ENCODE measurements at places on chromosomes 7 and 10. TPM values are rescaled to one million over a fixed set of nuclear protein-coding genes. Genes with fewer than 3 reads are reported as not detected.
A peak's percentile ranks its signal among the peaks of the same experiment; 100 is the strongest.

GRCh38 chr7:17109020-17109419 is 189.4 kb upstream of the AHR start:
- peak; percentile 77 for DNase-seq

GRCh38 chr7:95636140-95636940 is 40.0 kb upstream of the PDK4 start:
- DNase-seq, result no peak

FFAR4 gene
- total RNA-seq, result not detected

GIMAP7 gene
- total RNA-seq, result not detected

GRCh38 chr7:66415659-66416265 is 210.6 kb downstream of the TPST1 start:
- DNase-seq, result no peak

GRCh38 chr10:48455392-48456151 is 149.1 kb downstream of the MAPK8 start:
- DNase-seq, result no peak

C7orf33 gene
- not detected for total RNA-seq

AFAP1L2 gene
- total RNA-seq, result 8.5 TPM

OR6V1 gene
- total RNA-seq, result not detected

EGFR gene
- total RNA-seq, result 371 TPM

DNA sequence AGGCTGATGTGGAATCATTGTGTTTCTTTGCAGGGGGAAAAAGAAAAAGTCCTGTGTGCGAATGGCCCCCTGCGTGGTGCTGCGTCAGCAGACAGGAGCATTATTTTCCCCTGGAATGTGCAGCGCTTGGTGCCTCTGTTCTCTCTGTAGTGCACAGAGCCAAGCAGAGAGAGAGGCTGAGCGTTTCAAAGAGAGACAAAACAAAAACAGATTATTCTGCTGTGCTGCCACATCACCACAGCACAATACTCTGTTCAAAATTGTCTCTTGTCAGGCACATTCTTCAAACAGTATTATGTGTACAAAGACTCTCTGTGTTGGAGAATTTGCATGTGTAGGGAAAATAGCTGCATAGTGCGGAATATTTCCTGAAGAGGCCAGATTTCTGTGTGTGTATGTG is 609.0 kb downstream of the SDK1 start:
- DNase-seq, result no peak

GRCh38 chr7:102917436-102918353 is 4.9 kb downstream of the LRRC17 start:
- peak; percentile 8 for DNase-seq

- DNase-seq, result no peak
These were observed 202.6 kb downstream of the GALNT17 start for GRCh38 chr7:71334541-71334940.

BAMBI gene
- 21.2 TPM for total RNA-seq

DNA sequence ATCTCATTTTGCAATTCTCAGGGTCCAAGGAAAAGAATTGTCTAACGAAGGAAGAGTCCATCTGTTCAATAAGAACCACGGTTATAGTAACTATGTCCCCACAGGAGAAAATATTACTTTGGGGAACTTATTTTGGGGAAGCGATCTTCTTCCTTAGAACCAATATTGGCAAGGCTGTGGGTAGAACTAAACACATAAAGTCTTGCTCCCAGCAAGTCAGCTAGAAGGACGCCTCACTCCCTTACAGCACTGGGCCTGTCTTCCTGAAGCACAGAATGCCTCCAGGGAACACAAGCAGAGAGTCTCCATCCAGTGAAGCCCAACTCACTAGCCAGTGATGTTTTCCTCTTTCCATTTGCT is 30.2 kb downstream of the C10orf71 start:
- DNase-seq, result no peak

ECHDC3 gene
- total RNA-seq, result 21.7 TPM

DNA sequence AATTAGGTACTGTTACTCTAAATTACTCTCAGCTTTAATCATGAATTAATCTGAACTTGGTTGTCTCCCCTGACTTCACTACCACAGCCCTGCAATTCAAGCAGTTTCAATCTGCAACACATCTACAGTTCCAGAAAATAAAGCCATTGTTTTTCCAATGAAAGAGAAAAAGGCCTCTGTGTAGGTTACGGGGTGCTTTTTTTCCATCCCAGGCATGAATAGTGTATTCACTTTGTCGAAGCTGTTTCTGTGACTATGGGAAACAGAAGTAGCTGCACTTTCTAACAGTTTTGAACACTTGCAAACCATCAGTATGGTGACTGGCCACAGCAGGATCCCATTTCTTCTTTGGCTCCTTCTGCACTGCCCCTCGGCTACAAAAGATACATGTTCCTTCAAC is 460.2 kb downstream of the GRM8 start:
- DNase-seq, result no peak

GIMAP8 gene
- not detected for total RNA-seq

GRCh38 chr7:69515495-69516212 is 82.6 kb upstream of the AUTS2 start:
- DNase-seq, result no peak

ANXA8 gene
- total RNA-seq, result 103 TPM

BMPER gene
- total RNA-seq, result not detected
